ENCODE measurements at places on chromosomes 7 and 10.

DNA sequence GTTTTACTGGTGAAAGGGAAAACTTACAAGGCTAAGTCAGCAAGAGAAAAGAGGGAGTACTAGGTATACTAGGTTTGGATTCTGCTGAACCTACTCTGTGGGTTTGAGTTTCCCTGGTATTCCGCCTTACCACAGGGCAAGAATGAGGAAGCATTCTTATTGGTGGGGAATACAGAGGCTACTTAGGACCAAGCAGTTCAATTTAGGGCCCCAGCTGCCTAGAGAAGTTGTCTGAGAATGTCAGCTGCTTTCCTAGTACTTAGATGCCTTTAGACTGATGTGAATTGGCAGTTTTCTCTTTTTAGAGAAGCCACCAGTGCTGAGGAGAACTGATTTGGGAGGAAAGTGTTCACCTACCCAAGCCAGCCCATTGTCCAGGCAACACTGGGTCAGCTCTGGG, 409.0 kb upstream of the LRGUK start:
- DNase-seq: no peak

- DNase-seq: no peak
Observed at GRCh38 chr10:35892526-35892925, 250.4 kb upstream of the FZD8 start.

GRCh38 chr7:134720091-134720935, 59.1 kb upstream of the CALD1 start:
- DNase-seq: no peak

DNA sequence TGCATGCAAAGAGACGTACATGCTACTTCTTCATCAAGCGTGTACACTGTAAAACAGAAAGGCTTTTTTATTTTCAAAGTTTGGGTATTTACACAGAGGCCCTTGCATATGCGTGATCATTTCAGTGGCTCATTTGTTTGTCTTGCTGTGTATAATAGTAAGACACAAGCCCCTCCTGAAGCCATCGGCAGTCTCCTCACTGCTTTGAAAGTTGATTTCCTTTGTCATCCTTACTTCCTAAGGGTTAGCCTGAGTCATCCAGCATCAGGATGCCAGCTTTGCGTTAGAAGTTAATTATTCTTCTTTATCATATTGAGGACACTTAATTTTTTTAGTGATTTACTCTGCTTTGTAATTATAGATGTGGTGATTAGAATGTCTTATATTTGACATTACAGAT, 72.5 kb upstream of the CTBP2 start:
- no peak for DNase-seq

DNA sequence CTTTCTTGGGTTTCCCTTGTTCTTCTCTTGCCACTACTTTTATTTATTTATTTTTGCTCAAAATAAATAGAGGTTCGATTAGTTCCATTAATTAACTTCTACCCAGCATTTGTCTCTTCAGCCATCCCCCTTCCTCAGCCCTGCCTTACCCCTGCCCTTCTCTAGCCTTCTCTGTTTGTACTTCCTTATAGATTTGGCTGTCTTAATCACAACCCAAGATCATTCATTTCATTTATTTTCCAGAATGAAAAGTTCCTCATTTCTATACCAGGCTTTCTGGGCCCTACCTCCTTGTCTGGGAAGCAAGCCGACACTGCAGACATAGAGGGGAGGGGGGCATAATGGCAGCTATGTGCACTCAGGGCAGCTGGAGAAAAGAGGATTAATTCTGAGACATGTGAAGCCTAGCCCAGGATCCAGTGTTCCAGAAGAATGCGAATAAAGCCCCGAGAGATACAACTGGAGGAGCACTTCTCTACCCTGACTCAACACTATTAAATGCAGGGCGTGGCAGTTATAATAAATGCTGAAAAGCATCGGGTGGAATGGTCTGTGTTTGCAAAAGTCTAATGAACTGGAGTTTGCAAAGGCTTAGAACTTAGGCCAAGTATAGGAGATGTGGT, 6.4 kb upstream of the PDCD4 start:
- DNase-seq: no peak

DNA sequence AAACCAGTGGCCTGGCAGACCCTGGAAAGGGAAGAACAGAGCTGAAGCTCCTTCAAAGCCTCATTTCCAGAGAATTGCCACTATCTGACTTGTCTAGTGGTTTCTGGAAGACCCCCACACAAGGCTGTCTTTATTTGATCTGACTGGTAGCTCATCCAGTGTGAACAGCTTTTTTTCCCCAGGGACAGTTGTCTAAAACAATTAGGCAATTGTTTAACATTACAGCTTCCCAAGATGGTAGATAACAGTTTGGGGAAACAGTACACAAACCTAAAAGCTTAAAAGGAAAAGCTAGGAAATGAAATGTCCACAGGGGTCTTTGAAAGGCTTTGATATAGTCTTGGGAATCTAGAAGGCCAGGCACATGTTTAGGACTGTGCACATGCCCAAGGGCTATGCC, 203.4 kb upstream of the CTBP2 start:
- no peak for DNase-seq

- DNase-seq: no peak
Observed at GRCh38 chr7:7808156-7808555, 89.7 kb upstream of the RPA3 start.

DNA sequence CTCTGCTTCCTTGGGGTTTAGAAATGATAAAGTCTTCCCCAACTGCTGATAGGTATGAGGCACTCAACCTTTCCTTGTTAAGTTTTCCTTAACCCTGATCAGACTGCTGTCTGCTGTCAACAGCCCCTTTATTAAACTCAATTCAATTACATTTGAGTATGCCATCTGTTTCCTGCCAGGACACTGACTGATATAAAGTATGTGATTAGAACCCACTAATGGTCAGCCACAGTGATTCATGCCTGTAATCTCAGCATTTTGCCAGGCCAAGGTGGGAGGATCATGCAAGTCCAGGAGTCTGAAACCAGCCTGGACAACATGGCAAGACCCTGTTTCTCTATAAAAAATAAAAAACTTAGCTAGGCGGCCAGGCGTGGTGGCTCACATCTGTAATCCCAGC, 18.1 kb downstream of the BAZ1B start:
- no peak for DNase-seq

DNA sequence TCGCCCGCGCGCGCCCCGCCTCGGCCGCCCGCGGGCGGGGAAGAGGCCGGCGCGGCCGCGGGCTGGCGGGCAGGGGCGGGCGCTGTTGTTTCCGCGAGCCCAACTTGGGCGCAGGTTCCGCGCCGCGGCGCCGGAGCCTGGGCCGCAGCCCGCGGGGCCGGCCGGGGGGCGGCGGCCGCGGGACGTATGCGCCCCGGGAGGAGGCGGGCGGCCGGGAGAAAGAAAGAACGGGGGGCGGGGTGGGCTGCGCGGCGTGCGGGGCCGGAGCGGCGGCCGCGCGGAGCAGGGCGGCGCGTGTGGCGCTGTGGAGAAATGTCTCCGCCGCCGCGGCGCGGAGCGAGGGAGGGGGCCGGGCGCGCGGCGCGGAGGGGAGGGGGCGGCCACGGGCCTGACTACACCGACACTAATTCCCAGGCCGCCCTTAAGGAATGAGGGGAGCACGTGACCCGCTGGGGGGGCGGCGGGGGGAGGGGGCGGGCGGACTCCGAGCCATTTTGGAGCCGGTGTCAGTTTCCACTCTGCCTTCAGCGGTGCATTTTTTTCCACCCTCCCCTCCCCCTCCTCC, at the start of gene BMI1:
TSS of gene BMI1 (plus strand) at position 509 of the 565 bp plus-strand sequence. CDS start 5,351 bp downstream, outside the sequence.
- peak; percentile 59 for DNase-seq

GRCh38 chr7:70487428-70487827, 644.5 kb upstream of the GALNT17 start:
- no peak for DNase-seq

DNA sequence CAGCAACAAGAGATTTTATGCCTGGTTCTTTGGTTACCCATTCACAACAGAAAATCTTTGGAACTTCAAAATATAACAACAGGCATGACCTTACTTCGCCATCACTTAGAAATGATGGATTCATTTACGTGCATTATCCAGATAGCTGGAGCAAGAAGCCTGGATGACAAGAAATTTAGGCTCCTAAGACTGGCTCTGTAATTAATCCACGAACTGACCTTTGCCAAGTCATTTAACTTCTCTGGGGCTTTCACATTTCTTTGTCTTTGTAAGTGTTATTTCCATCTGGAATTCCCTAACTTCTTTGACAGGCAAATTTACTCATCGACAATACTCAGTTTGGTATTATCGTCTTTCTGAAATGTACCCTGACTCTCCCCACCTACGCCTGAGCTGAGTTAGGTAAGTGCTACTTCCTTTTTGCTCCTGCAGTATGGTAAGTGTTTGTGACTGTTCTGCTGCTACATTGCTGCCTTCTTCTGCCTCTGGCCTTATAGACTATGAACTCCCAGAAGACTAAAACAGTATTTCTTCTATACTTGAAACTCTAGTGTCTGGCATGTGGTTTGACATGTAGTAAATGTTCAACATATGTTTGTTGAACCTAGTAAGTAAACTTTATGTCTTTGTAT, 5.5 kb upstream of the MDFIC start:
- peak; percentile 49 for DNase-seq

GRCh38 chr7:142385491-142386340, 127.9 kb upstream of the PRSS58 start:
- DNase-seq: peak; percentile 53

DNA sequence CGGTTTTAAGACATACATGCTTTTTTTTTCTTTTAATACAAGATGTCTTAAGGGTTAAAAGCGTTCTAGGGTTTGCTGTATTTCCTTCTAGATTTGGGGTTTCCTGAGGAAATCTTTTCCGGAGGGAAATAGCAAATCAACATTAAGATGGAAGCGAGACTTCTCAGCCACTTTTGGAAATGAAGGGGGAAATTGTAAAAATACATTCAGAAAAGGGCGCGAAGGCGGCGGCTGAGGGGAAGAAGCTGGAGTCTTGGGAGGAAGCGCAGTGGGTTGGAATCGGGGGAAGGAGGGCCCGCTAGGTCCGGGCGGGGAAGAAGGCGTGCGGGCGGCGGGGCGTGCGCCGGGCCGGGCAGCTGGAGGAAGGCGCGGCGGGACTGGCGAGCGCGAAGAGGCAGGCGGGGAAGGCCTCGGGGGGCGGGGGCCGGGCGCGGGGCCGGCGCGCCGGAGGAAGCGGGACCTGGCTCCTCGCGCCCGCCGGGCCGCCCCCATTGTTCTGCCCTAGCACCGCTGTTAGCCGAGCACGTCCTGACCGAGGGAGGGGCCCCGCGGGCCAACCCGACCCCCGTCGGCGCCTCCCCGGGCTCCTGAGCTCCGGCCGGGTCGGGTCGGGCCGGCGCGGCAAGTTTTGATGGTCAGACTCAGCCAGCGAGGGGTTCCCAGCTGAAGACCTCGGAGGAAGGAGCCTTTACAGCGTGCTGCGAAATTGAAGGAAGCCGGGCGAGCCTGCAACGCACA, 1.5 kb upstream of the SKIDA1 start:
- DNase-seq: peak; percentile 39

DNA sequence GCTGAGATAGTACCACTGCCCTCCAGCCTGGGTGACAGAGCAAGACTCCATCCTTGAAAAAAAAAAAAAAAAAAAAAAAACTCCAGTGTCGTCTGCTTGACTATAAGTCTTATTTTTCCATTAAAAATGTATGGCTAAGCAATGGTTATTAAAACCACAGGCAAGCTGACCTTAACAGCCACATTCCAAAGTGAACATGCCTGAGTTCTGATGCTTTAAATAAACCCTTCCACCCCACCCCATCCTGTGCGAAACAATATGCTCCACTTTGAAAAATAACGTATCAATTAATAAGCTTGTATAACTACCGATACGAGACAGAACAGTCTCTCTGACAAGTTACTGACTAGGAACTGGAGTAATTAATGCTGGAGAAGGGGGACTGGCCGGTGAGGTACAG, 63.7 kb downstream of the LARP4B start:
- DNase-seq: no peak

DNA sequence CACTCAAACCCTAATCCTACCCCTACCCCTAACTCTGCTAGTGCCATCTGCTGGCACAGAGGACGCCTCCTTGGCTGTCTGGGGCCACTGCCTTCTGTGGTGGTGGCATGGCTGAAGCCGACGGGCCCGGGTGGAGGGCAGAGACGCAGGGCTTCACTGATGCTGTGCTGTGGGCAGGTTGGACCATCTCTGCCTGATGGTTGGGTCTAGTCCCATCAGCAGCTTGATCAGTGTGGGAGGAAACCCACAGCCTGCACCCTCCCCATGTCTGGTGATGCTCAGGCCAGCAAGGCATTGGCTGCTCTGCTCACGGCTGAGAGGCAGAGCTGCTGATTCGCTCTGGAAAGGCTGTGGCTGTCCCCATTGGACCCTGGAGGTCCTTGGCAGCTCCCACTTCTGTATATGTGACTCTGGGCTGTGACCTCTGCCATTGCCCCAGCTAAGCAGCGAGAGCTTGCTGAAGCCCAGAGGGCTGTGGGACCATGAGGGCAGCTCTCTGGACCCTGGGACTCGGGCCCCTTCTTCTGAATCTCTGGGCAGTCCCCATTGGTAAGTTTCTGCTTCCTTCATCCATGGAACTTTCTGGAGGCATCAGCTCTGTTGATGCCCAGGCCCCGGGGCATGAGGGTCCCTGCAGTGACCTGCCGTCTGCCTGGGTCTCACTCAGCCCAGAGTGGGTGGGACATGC, at the start of gene SCART1:
TSS of gene SCART1 (plus strand) at position 430 of the 688 bp plus-strand sequence. CDS start at position 483, 53 bp downstream.
- DNase-seq: no peak

- DNase-seq: no peak
Observed at GRCh38 chr10:131177431-131178327, 133.8 kb downstream of the TCERG1L start.

DNA sequence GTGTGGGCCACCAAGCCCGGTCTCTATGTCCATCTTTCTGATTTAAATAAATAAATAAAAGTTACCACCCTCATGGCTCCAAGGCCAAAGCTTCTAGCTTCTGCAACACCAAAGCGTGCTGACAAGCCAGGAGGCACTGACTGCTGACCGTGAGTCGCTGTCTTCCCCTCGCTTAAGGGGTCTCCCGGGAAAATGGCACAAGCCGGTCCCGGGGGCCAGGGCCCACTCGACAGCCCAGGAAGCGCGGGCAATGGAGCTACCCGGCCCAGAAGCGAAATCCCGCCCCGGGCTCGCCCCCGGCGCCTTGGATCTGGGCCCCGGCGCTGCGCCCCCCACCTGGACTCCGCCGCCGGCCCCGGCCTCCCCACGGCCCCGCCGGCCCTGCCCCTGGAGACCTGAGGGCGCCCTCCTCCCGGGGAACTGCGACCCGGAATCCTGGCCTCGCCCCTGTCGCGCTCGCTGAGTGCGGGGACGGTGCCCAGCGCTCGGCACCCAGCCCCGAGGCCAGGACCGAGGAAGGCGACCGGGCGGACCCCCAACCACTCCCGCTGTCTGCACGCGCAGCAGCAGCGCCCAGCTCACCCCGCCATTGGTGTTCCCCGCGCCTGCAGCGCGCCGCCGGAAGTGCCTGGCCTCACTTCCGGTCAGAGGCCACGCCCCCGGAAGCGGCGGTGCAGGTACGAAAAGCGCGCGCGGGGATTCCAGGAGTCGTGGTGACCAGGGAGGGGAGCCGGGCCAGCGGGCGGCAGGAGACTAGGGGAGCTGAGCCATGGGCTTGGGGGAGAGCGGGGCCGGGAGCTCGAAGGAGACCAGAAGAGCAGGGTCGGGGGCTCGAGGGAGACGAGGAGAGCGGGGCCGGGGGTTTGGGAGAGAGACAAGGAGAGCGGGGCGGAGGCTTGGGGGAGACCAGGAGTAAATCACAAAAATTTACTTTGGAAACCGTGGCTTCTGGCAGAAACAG, at the start of the genes MRM2 and NUDT1:
TSS of gene MRM2 (minus strand) at position 626 of the 961 bp plus-strand sequence. CDS start at position 590, 36 bp downstream.
TSS of gene NUDT1 (plus strand) at position 647 of the 961 bp plus-strand sequence. CDS start 2,349 bp downstream, outside the sequence.
- peak; percentile 68 for DNase-seq
